ENCODE measurements at places on chromosomes 7 and 10. TPM values are rescaled to one million over a fixed set of nuclear protein-coding genes. Genes with fewer than 3 reads are reported as not detected.

GRCh38 chr10:97547271-97547600, 25.3 kb upstream of the ANKRD2 start:
- no peaks in the 10 kb centered on the region for H3K36me3 ChIP-seq
- no peak overlapping the region for H3K4me3 ChIP-seq
- peaks cover 23% of the 10 kb centered on the region for H3K4me1 ChIP-seq
- DNase-seq, result no peak
- H3K27me3 ChIP-seq, result no peaks in the 10 kb centered on the region
- H3K27ac ChIP-seq, result no peak overlapping the region

The HYAL4 gene
- not detected for total RNA-seq

DNA sequence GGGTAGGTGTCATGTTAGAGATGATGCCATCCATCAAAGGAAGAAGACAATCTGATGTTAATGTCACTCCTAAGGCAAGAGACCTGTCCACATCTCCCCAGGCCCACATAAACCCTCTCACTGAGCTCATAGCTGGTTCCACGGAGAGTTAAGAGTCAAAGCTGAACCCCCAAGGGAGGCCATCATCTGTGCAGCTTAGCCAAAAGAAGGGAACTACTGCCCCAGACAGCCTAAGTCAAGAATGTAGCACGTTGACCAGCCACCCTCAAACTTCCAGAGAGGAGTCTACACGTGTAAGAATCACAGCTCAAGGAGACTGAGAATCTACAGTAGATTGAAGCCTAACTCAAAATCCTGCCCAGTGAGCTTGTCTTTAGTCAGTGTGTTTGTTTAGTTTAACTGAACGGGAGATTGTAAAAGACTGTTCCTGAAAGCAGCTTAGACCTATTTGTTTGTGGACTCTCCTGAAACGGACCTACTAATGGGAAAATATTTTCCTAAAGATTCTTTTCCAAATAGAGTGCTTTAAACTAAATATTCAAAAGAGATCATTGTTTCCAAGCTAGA, 192.7 kb upstream of the NFE2L3 start:
- no peak overlapping the region for H3K27ac ChIP-seq
- peaks cover 5% of the 10 kb centered on the region for H3K27me3 ChIP-seq
- H3K36me3 ChIP-seq, result no peaks in the 10 kb centered on the region
- no peak overlapping the region for H3K4me3 ChIP-seq
- DNase-seq, result no peak

The SMNDC1 gene
- total RNA-seq, result 10.3 TPM

GRCh38 chr7:92461027-92462003, 14.0 kb downstream of the GATAD1 start:
- H3K4me1 ChIP-seq, result no peaks in the 10 kb centered on the region
- no peak overlapping the region for H3K27ac ChIP-seq
- DNase-seq, result peak; percentile 77
- no peak overlapping the region for H3K4me3 ChIP-seq
- no peaks in the 10 kb centered on the region for H3K27me3 ChIP-seq
- H3K36me3 ChIP-seq, result peaks cover 11% of the 10 kb centered on the region

The SH2B2 gene
- 2.1 TPM for total RNA-seq

- H3K4me3 ChIP-seq, result no peak overlapping the region
- H3K36me3 ChIP-seq, result no peaks in the 10 kb centered on the region
- no peak for DNase-seq
- no peaks in the 10 kb centered on the region for H3K4me1 ChIP-seq
Measured at GRCh38 chr10:127303105-127303504, 106.7 kb upstream of the INSYN2A start.

DNA sequence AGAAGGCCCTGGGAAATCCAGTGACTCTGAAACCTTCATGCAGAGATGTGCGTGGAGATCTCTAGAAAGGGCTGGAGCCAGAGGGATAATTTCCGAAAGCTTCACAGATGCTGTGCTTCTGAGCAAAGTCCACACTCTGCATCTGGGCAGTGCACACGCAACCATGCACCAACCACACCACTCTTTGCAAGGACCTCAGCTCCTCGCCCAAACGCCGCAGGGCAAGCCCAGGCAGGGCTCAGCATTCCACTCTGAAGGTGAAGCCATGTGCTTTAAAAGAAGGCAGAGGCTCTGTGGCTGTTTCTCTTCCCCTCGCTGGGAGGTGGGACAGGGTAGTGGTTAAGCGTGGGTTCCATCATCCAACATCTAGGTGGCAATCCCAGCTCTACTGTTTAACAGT, 48.4 kb downstream of the ASB13 start:
- H3K4me3 ChIP-seq, result no peak overlapping the region
- H3K27ac ChIP-seq, result no peak overlapping the region
- H3K27me3 ChIP-seq, result no peaks in the 10 kb centered on the region
- peaks cover 56% of the 10 kb centered on the region for H3K4me1 ChIP-seq
- H3K36me3 ChIP-seq, result no peaks in the 10 kb centered on the region
- peak; percentile 46 for DNase-seq

The CCL24 gene
- total RNA-seq, result not detected

The NME8 gene
- total RNA-seq, result not detected

GRCh38 chr7:63073286-63073685, 925.4 kb upstream of the ZNF722 start:
- H3K36me3 ChIP-seq, result no peaks in the 10 kb centered on the region
- DNase-seq, result no peak
- no peaks in the 10 kb centered on the region for H3K4me1 ChIP-seq
- H3K4me3 ChIP-seq, result no peak overlapping the region
- H3K27me3 ChIP-seq, result no peaks in the 10 kb centered on the region
